ENCODE measurements at places on chromosomes 3 and 15.
A peak's percentile ranks its signal among the peaks of the same experiment; 100 is the strongest.

DNA sequence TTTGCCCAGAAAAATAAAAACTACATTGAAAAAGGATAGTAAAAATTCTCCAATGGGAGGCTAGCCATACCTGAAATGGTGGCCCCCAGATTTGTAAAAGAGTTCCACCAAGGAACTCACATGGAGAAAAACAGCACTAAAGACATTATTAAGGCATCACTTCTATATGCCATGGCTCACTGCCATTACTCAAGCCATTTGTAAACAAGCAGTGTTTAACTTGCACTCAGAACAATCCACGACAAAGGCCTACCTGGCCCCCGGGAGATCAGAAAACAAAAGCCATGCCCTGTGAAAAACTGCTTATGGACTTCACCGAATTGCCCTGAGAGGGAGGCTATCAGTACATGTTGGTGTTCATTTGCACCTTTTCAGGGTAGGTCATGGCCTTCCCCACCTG, 19.6 kb downstream of the CCR8 start:
- DNase-seq, result no peak

- no peak for DNase-seq
Observed at GRCh38 chr15:45314960-45315359, 62.9 kb downstream of the SLC28A2 start.

DNA sequence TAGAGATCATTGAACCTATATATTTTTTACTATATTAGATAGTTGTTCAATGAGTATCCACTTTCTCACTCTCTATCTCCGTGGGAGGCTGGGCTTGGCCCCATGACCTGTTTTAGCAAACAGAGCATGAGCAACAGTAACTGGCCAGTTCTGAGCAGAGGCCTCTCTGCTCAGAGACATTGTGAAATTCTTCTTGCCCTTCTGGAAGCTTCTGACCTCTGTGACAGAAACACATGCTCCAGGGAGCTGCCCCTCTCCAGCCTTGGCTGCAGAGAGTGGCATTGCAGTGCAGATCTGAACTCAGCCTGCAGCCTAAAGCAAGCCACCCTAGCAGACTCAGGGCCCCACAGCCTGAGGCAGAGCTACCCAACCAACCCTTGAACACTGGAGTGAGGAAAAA, 20.5 kb downstream of the FAM240A start:
- DNase-seq, result no peak

DNA sequence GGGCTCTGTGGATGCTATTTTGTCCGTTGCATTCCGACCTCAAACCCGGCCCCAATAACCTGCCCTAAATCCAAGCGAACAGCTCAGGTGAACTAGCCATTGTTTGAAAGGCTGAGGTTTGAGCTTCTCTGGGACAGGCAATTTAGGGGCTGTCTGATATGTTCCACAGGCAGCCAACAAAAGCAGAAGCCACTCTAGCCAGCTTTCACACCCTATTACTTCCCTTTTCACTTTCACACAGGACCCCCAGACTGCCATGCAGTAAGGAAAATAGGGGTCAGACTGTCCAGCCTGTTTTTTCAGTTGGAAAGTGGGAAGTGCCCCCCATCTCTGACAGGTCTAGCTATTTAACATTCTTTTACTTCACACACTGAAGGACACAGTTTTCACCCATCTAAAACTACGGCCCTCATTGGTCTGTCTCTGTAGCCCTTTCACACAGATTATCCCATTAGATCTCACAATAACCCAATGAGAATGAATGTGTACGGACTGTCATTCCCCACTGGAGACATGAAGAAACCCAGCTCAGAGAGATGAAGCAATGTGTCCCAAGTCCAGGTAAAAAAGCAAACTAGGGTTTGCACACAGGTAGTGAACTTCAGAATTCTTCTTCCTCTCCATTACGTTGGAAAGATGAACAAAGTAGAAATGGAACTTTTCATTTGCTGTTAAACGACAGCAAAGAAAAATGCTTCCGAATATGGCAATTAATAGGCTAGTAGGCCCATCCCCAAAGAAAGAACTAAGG, 1.9 kb downstream of the CCDC12 start:
- no peak for DNase-seq

DNA sequence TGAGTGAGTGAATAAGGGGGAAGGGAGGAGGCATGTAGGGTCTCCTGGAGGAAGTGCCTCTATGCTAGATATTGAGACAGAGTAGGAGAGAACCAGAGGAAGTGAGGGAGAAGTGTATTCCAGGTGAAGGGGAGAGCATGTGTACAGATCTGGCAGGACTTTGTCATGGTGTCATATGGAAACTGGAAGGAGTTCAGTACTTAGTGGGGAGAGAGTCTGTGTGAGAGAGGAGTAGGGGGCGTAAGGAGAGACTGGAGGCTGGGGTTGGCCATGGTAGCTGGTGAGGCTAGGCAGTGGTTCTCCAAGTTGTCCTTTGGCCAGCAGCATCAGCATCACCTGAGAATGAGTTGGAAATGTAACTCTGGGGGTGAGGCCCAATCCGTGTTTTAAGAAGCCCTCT, 29.6 kb upstream of the EPHB1 start:
- no peak for DNase-seq

DNA sequence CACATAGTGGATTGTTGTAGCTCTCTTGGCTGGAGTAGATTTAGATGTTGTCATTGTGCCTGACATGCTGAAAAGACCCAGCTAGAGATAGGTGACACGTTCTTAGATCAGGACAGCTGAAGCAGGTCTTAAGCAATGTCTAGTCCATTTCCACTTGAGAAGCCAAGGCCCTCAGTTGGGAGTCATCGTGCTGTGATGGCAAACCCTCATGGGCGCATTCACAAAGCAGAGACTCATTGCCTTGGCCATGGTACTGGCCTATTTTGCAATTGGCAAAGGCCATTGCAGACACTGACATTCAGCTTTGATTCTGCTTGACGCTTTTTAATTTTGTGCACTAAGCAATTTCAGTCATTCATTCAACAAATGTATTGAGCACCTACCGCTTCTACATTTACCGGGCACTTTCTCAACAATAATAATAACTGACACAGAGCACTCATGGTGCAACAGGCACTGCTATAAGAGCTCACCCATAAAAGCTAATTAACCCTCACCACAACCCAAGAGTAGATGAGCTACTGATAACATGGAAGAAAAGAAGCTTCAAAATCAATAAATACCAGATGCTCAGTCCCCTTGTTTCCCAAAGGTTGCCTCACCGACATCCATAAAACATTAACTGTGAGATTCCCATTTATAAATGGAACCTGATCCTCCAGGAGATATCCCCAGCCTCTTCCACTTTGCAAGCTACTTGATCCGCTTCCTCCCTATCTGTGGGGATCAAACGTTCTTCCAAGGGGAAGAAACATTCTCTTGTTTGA, 200.1 kb downstream of the TLE3 start:
- DNase-seq, result no peak

DNA sequence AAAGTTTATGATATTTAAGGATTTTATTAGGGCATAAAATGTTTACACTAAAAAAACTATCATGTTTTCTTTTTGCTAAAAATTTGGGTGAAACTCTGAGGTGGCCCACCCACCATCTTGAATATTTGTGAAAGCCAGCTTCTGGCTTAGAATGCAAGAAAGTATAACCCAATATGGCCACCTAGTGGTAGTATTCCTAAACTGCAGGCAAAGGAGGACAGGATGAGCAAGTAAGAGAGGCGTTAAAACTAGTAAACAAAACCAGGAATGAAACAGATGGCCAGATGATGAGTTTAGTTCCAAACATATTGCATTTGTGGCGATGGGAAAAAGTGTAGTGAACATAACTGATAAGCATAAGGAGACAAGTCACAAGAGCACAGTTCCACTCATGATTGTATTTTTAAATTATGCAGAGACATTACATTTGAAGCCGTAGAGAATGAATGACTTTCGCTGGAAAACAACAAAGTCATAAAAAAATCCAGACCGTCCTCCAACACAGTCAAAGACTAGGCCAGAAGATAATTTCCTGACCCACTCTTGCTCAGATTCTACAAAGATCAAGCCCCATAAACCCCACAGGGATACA, 103.3 kb upstream of the PRTG start:
- DNase-seq, result peak; percentile 59

- no peak for DNase-seq
Observed at GRCh38 chr3:192435241-192435640, 292.1 kb downstream of the FGF12 start.

DNA sequence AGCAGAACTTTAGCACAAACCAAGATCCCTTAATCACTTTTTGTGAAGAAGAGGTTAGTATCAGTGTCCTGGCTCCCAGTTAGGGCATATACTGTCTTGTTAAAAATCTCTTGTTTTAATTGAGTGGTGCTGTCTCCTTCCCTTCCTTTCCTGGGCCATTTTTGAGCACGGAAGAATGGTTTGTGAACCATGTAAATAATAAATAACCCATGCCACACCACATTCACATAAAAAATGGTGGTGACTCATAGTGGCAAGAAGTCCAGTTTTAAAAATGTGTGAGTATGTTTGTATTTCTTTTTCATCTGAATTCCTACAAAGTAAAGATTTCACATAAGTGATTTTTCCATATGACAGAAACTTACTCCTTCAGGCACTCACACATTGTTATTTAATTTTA, 59.1 kb upstream of the SPRED1 start:
- no peak for DNase-seq

GRCh38 chr3:192244591-192244990, 482.8 kb downstream of the FGF12 start:
- DNase-seq, result no peak

- DNase-seq, result no peak
Observed at GRCh38 chr15:24269923-24270322, 405.7 kb upstream of the NPAP1 start.

DNA sequence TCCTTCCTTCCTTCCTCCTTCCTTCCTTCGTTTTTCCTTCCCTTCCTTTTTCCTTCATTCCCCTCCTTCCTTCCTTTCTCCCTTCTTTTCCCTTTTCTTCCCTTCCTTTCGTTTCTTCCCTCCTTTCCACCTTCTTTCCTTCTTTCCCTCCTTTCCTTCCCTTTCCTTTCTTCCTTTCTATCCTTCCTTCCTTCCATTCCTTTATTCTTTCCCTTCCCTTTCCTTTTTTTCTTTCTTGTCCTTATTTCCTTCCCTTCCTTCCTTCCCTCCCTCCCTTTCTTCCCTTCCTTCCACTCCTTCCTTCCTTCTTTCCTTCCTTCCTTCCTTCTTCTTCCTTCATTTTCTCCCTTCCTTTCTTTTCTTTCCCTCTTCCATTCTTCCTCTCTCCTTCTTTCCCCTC, 394.6 kb downstream of the GABRB3 start:
- DNase-seq, result no peak
